Stimulated activated naive CD4-positive, alpha-beta T cell (primary cell): ENCODE measurements at places on chromosomes 12 and 14.

DNA sequence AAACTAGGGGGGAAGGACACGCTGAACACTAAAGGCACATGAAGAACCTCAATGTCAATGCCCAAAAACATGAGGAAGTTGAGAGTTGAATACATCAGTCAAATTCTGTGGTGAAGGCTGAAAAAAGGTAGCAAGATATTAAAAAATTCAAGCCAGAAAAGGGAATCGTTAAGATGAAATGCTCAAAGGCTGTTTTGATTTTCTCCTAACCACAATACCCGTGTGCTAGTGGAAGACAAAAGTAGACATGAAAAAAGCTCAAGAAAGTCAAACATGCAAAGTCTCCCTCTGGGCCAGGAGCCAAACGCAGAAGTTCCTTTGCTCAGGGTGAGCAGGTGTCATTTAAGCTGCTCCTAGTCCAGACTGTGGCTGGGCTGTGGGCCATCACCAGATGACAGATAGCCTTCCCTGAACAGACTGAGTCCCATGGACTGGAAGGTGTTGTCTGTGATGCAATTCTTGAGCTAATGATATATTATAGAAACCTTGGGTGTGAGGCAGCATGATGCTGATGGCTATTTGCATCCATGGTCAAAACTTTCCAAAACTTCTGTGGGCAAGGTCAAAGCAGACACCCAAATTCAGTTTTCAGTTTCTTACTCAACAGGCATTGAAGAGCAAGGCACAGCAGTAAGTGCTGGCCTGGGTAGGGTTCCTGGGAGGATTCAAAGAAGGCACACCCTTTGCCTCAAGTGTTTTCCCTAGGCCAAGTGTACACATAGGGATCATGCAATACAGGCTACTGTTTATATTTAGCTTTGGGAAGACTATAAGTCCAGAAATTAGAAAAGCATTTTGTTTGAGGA lies 81.6 kb downstream of the MYRFL start:
- DNase-seq: no peak

- DNase-seq: no peak
These were observed 183.3 kb downstream of the RBM19 start for GRCh38 chr12:113782873-113783272.

GRCh38 chr12:120736404-120737331 lies 11.0 kb downstream of the ACADS start:
- DNase-seq: no peak

- DNase-seq: no peak
These were observed 55.7 kb upstream of the PTGR2 start for GRCh38 chr14:73795974-73796373.

GRCh38 chr14:71514941-71515919 lies 417.0 kb upstream of the RGS6 start:
- no peak for DNase-seq

DNA sequence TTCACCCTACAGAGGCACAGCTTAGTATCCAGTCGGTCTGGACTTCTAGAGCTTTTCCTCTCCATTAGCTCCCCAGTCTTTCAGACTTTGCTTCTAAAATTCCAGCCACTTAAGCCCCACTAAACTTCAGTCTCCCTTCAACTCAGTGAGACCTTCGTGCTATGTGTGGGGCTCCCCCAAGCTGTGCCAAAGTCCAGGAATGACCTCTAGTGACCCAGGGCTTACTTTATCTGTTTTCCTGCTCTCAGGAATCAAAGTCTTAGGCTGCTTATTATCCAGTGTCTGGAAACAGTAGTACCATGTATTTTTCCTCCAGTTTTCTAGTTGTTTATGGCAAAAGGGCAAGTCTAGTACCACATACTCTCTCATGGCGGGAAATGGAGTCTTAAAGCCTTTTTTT lies 77.8 kb downstream of the IFT43 start:
- DNase-seq: no peak

DNA sequence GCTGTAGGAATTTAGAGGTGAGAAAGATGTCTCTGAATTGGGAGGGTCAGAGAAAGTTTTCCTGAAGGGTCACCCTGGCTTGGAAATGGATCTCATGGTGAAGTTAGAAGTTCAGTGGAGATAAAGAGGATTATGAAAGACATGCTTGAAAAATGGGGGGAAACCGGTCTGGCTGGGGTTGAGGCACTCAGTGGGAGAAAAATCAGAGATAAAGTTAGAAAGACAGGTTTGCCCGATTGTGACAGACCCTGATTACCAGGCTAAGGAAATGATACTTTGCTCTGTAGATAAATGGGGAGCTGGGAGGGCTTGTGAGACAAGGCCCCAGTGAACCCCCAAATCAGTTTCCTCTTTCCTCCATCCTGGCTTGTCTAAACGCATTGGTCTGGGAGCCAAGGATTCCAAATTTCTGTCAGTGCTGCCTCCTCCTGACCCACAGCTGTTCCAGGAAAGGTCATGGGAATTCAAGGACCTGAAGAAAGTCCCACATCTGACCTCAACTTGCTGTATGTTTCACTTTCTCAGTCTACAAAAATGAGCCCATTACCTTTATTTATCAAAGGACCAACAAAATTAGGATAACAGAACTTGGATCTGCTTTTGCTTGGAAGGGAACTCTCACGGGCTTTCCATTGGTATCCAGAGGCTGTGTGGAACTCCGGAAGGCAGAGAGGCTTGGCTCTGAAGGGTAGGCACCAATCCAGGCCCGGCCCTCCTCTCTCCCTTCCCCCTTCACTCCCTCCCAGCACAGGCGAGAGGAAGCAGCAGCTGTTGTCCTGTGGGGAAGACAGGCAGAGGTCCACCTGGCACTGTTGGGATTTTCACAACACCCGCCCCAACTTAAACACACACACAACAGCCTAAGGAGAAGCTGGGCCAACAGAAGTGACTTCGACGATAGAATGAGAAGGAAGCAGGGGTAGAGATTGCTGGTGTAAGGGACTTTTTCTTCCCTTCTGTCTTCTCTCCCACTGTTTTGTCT lies 3.4 kb upstream of the RNASE7 start:
- DNase-seq: no peak

- DNase-seq: no peak
These were observed 1104.1 kb upstream of the TMEM132C start for GRCh38 chr12:127162902-127163301.

DNA sequence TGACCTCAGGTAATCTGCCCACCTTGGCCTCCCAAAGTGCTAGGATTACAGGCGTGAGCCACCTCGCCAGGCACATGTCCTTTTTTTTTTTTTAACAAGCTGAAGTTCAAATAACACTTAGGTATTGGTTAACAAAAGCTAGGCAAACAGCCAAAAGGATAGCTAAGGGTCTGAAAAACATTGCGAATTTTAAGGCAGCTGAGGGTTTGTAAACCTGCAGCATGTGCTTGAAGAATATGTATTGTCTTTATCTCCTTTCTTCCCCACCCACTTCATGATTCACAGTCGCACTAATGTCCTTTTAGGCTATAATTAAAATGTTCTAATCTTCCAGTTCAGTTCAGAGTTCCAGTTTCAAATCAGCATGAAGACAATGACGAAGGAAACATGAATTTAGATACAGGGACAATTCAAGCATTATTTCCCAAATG lies 30.1 kb upstream of the CERS5 start:
- DNase-seq: no peak
